ENCODE measurements at places on chromosomes 3 and 15.

DNA sequence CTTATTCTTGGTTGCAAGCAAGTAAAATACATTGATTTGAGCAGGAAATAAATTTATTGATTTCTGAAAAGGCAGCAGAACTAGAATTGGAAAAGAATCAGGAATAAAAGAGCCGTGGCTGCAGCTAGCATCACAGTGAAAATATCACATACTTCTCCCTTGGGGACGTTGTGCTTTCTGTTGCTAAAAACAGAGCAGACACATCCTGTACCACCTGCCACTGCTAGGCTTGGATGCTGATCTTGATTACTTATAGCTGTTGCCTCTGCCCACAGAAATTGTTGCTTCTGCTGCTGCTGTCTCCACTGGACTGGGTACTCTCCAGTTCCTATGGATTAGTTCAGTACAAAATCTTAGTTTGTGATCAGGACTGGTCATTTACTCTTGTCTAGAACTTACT lies 283.8 kb downstream of the C3orf38 start:
- DNase-seq, result no peak

DNA sequence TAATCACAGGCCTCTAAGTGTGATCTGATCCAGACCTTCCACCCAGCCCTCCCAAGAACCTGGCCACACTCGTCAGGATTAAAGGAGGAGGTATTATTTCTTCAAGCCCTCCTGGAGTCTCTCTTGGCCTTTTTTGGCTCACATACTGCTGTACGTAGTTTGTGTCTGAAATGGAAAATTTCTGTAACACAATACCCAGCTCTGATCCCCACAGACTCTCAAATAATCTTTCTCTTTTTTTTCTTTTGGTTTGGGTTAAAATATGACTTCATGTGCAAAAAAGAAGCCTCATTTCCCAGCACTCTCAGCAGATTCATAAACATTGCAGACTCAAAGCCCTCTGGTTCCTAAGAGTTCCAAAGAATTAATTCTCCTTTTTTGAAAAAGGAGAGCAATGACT lies 96.5 kb upstream of the PHLDB2 start:
- no peak for DNase-seq

DNA sequence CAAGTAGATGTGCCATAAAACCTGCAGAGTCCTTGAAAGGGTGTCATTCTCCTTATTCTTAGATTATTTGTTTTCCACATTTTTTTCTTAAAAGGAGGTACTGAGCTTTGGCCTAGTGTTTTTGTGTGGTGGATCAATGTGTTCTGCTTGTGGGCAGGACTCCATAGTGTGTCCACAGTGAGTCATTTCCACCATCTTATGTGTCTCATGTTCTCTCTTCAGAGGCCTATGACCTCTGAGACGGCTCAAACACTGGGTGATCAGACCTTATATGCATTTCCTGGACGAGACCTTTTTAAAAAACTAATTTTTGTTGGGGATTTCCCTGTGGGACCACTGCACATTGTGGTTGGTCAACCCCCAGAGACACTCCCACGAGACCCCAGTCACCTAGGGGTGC lies 93.4 kb downstream of the CHCHD4 start:
- DNase-seq, result no peak

- DNase-seq, result no peak
These were observed 60.0 kb downstream of the MAGEF1 start for GRCh38 chr3:184651904-184652303.

GRCh38 chr3:128004661-128005060 lies 47.6 kb upstream of the SEC61A1 start:
- DNase-seq, result no peak

GRCh38 chr15:64623347-64623996 lies 151.9 kb downstream of the RBPMS2 start:
- peak; percentile 66 for DNase-seq

DNA sequence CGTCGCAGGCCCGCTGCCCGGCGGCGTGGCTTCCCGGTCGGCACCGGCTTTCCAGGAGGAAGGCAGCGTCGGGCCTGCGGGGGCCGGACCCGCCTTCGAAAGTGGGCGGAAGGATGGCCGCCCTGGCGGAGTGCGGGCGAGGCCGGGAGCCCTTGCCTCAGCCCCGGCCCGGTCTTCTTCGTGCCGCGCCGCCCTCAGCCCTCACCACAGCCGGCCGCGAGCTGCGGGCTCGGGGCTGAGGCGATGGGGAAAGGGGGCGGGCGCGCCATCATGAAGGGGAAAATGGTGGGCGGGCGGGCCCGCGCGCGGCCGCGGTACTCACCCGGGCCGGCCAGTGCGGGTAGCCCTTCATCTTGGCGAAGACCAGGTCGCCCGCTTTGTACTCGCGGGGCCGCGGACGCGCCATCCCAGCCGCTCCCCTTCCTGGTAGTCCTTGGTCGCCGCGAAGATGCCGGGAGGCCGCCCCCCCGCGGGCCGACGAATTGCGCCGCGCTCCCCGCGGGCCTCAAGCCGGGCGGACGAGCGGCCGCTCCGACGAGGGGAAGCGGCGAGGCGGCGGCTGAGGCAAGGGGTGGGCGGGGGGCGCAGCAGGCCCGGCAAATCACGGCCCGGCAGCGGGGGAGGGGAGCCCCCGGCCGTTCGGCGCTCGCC lies 489 bp downstream of the HDGFL3 start:
- DNase-seq, result no peak

DNA sequence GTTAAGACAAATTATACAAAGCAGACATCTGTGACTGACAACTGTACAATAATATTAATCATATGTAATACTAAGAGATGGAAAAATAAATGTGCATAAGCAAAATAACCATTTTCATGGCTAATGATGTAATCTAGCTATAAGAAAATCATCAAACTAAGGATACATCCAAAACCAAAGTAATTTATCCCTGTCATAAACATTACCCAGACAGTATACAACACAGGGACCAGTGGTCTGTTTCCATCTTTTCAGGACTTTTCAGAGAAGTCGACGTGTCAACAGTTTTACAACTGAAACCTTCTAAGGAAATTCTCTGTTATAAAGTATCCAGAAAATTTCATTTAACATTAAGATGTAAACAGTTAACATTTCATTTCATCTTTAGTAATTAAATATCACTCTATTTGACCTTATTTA lies 11.0 kb downstream of the THBS1 start:
- peak; percentile 41 for DNase-seq

DNA sequence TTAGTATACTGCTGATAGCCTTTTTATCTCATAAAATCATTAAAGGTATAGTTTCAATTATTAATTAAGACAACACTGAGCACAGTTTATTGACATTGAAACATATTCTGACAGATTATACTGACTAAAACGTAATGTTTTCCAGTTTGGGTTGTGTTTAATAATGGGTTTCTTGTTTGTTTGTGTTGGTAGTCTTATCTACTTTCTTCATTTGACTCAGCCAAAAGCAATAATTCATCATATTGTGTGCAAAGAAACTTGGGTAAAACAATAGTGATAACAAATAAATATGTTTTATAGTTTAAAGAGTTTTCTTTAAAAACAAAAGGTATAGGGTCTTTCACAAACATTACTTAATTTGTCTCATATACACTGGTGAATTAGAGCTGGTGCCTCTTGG lies 629.2 kb upstream of the AGTR1 start:
- DNase-seq, result no peak

- DNase-seq, result no peak
These were observed 5.4 kb downstream of the OXSR1 start for GRCh38 chr3:38170722-38171121.

DNA sequence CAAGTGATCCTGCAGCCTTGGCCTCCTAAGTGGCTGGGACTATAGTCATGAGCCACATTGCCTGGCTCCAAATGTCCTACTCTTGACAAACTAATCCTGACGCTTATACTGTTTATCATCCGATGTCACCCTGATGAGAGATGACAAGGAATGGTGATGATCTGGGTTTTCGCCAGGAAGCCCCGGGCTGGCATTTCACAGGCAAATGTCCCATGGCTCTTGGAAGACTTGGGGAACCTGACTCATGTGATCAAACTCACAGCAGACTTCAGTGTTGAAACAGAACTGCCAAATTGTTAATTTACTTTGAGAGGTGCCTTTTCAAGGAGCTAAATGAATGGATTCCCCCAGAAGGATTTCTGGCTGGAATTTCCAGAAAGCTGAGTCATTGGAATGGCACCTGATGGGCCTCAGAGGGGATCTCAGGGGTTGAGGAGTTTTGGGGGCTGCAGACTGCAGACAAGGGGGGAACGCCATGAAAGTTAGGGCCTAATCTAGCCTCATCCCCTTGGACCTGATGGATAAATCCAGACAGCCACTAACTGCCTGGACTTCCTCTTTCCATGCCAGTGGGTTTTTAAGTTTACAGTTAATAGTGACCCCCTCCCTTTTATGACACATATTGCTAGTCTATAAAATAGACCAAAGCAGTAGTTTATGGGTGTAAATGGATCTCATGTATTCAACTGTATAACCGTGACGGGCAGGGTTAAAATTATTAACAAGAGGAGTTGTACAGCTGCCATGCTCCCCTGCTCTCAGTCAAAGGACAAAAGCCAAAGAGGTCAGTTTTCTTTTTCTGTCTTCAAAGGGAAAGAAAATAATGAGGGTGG lies 146.6 kb downstream of the CHSY1 start:
- DNase-seq, result no peak

GRCh38 chr3:30333903-30334302 lies 272.5 kb upstream of the TGFBR2 start:
- DNase-seq, result no peak

DNA sequence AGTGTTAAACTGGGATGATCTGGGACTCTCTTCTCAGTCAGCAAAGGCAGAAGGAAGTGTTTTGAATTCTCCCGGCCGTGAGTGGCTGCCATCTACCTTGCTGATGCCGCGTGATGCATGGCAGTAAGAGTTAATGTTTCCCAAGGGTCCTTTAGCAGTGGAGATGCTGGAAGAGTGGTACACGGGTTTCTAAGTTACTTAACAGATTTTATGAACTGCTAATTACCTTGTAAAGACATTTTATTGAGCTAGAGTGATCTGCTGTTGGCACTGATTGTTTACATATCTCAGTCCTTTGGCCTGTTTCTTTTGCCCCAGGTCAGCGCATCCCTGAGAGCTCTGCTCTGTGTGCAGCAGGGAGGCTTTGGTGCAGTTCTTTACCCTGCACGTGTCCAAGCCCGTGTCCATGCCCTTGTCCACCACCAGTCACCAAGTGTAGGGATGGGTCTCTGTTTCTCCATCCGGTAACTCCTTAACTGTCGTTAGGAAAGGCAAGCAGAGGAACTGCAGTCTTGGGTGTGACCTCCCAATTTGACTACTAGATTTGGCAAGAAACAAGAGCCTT lies 172.3 kb downstream of the SLCO3A1 start:
- DNase-seq, result no peak

GRCh38 chr15:78675617-78676360 lies 34.8 kb upstream of the CHRNB4 start:
- no peak for DNase-seq

DNA sequence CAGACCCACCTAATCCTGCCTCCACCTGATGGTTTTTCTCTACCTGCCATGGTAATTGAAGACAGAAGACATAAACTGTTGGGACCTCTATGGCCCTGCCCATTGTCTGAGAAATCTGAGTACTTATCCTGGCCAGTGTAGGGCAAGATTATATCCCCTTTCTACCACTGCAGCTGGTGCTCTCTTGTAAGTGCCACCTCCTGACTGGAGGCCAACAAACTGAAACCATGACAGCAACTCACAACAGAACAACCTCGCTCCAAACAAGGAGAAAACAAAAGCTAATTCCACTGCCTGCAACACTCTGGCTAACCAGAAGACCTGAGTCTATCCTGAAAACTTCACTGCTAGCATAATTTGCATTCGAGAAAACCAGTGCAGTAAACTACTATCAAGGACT lies 82.9 kb downstream of the CLDN1 start:
- DNase-seq, result no peak

- no peak for DNase-seq
These were observed 37.6 kb downstream of the GBE1 start for GRCh38 chr3:81723732-81724313.

- peak; percentile 88 for DNase-seq
These were observed 14.6 kb downstream of the XIRP1 start for GRCh38 chr3:39177708-39178332.

DNA sequence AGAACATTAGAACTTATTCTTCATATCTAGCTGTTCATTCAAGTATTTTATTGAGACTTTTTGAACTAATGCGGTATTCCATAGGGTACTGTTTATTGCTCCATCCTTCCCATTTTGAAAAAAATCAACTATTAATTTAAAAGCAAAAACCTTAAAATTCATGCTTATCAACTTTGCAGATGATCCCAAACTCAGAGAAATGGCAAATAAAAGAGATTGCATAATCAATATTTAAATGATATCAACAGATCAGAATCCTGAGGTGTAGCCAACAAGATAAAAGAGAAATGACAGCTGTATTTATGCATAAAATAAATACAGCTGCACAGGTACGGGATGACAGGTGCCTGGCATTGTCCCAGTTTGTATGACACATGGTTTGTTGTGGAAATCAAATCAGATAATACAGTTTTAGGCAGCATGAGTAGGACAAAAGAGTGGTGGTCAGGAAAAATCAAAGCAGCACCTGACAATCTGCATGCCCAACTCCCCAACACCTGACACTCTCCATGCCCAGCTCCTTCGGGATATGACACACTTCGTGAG lies 42.4 kb upstream of the CMTM8 start:
- DNase-seq, result no peak

DNA sequence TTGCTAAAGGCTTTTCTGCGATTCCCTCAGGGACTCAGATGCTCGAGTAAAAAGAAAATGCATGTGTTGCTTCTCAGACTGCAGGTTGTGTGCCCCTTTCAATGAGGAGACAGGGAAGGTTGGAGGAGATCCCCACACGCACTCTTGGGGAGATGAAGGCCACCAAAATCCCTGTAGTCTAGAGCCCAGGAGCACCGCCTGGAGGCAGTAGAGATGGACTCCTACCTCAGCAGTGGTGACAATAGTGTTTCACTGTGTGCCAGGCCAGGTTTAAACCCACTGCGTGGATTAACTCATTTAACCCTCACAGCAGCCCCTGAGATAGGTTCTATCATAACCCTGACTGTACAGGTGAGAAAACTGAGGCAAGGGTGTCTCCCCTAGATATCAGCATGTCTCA lies 15.2 kb downstream of the MEGF11 start:
- no peak for DNase-seq

DNA sequence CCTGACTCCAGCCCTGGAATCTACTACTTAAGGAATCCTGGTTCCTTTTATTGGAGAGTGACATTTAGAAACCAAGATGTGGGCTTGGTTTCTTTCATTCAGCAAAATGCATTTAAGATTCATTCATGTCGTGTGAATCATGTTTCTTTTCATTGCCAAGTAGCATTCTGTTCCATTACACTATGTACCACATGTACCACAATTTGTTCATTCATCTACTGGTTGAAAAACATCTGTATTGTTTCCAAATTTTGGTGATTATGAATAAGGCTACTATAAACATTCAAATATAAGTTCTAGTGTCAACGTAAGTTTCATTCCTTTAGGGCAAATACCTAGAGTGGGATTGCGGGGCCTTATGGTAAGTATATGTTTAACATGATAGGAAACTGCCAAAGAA lies 264.2 kb downstream of the VPS13C start:
- peak; percentile 3 for DNase-seq

- no peak for DNase-seq
These were observed 23.3 kb upstream of the LARS2 start for GRCh38 chr3:45365060-45365459.

All from GM04504 (cell line).